HS-27A (cell line): ENCODE measurements at places on chromosomes 2 and 18.

- no peak for DNase-seq
Observed at GRCh38 chr2:235908826-235909225, 259.4 kb downstream of the GBX2 start.

- DNase-seq, result peak; percentile 57
Observed at GRCh38 chr18:23924813-23925212, 89.7 kb upstream of the TTC39C start.

GRCh38 chr2:16653083-16653375, 12.6 kb downstream of the CYRIA start:
- no peak for DNase-seq

DNA sequence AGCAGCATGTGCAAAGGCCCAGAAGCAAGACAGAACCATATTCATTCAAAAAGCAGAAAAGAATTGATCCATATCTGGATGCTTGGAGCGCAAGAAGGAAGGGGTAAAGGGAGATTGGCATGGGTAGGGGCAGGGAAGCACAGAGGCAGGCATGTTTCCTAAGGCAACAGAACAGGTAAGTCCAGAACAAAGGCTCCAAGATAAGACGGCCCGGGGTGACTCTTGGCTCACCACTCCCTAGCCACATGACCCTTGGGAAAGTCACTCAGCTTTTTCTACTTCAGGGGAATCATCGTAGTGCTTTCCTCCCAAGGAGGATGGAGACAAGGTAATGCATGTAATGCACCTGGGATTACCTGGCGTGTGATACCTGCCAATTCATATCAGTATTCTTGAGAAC, 37.7 kb upstream of the ST3GAL5 start:
- no peak for DNase-seq

DNA sequence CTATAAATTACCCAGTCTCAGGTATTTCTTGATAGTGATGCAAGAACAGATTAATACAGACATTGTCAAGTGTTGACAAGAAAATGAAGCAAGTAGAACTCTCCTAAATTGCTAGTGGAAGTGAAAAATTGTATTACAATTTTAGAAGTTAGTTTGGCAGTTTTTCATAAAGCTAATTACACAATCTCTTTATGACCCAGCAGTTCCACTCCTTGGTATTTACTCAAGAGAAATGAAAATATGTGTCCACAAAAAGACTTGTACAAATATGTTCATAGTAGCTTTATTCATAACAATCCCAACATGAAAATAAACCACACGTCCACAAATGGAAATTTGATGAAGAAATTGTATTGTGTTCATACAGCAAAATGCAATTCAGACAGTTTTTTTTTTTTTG, 49.4 kb downstream of the PDE1A start:
- no peak for DNase-seq

DNA sequence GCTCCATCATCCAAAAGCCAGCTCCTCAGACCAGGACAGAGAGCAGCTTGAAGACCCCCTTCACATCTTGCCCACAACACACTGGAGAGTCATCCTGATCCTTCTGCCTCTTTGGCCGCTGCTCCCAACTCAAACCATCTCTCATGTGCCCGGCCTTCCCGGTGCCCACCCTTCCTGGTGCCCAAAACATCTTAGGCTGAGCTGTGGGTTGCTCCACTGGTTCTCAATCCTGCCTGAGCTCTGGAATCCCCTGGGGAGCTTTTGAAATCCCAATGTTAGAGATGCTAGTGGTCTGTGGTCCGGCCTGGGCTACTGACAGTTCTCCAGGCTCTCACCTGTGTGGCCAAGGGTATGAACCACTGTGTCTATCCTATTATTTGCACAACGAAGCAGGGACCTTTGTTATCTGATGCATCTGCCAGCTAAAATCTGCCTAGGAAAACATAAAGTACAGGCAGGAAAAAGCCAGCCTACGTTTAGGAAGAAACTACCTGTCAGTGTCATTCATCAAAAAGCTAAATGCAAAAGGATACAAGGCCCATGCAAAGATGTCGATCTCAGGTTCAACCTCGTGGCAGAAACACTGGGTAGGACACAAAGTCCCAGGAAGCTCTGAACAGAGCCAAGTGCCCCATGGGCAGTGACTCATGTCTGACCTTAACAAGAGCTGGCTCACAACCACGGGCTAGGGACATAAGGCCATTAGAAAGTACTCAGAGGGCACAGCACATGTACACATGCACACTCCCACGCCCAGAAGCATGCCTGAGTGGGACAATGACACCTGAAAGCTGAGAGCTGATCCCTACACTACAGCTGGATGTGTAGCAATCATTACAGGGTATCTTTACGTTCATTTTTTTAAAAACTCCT, 30.8 kb downstream of the TBC1D8 start:
- DNase-seq, result no peak

GRCh38 chr18:8696749-8697211, 8.6 kb upstream of the MTCL1 start:
- no peak for DNase-seq

GRCh38 chr2:33521791-33522281, 45.4 kb downstream of the RASGRP3 start:
- no peak for DNase-seq

DNA sequence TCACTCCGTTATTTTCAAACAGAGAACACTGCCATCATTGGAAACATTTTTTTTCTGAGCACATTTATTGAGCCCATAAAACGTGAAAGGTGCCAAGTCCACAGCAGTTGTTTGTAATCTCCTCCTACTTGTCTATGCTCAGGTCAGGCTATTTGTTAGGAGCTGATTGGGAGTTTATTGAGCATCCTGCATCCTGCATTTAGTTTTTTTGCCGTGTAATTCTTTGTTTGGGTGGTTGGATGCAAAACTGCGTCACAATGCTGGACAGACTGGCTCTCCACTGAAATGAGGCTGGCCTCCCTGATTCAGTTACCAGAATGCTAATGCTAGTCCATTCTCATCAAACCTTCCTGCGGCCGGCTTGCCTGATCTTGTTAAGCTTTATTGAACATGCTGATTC, 71.4 kb downstream of the RAPGEF4 start:
- DNase-seq, result no peak

GRCh38 chr2:145638675-145639074, 1118.8 kb upstream of the ZEB2 start:
- no peak for DNase-seq

DNA sequence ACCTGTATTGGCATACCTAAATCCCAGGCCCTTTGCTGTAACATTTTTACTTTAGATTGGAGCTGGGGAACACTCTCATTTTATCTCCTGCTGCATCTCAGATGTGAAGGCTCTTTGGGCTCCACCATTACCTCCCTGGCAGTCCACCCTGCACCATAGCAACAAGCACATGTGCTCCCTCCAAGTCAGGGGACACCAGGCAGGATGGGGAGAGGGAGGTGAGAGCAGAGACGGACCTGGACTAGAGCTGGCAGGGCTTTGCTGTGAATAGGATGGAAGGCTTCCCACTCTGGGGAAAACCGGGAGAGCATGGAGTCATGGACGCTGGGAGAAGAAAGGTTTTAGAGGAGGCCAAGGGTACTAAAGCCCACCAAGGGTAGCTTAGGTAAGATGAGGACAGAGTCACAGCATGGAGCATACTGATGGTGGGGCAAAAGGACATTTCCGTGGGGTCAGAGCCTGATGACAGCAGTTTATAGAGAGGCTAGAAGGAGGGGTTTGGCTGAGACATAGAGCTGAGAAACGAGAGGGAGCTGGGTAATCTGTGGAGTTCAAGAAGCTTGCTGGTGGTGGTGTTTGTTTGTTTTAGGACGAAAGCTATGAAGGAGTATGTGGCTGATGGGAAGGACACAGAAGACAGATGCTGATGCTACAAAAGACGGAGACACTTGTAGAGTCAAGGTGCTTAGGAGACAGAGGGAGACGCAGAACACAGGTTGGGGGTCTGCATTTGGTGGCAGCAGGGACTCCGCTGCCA, 134.8 kb downstream of the COL6A3 start:
- no peak for DNase-seq

GRCh38 chr18:44556296-44556695, 124.4 kb upstream of the SETBP1 start:
- no peak for DNase-seq

GRCh38 chr18:77677536-77677935, 427.9 kb downstream of the GALR1 start:
- DNase-seq, result no peak

GRCh38 chr18:61199171-61199848, 133.9 kb upstream of the CDH20 start:
- peak; percentile 20 for DNase-seq

GRCh38 chr2:226057914-226058313, 658.4 kb downstream of the NYAP2 start:
- DNase-seq, result no peak

DNA sequence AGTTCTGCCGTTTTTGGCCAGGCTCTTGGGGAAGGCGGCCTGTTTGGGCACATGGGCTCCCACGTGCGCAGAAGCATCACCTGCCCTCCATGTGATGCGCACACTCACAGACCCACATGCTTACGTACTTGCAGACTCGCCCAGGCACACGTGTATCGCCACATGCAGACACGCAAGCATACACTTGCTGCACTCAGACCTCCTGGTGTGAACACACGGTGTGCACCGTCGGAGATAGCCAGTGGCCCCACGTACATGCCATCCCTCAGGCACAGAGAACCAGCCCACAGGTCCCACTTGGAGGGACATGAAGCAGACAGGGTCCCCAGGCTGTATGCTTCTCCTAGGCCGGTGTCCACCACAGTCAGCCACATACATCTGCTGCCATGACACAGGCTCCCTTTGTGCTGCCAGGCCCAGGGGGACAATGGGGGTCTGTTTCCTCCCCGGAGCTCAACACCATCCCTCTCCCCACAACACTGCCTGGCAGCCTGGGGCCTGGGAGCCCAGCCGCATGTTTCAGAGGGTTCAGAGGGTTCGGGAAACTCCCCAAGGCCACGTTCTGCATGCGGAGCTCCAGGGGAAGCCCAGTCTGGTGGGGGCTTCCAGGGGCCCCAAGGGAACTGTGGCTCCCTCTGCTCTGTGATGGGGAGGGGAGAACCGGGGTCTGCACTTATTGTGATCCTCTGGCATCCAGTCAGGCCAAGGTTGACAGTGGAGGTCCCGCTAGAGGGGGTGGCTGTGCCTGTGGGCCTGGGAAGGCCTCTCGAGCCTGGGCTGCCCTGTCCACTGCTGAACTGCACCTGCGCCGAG, 208.1 kb upstream of the HAAO start:
- DNase-seq, result no peak

GRCh38 chr2:235836491-235836911, 331.7 kb downstream of the GBX2 start:
- no peak for DNase-seq

DNA sequence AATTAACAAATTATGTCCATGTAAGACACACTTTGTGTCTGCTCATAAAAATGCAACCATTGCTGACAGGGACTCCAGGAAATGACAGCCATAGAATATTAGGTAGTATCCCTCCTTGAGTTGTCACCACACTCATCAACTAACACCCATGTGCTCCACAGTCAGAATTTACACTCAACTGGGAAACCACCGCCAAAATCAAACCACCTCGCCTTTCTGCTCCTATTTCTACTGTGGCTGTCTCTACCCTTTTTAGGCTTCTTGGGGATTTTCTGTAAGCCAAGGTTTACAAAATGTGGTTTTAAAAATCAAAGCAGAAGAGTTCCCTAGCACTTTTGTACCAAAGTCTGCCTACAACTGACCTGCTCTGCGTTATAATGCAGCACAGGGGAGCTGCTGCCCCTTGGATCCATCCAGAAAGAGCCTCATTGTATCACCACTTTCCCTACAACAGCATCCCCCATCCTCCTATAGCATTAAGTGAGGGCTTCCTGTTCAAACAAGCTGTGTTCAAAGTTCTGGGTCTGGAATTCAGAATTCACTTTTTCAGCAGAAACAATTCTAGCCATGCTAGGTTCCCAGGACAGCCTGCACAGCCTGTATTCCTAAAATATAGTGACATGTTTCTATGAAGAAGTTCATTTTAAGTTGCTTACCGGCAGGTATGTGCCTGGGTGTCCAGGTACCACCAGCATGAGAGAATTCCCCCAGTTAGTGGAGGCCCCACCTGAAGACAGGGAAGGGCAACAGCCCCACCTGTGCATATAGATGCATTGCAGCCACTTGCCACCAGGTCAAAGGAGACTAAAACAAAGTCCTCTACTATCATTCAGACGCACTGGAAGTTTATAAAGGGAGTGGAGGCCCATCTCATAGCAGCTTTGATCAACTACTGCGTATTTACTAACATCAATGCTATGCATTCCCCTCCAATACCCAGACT, 104.3 kb downstream of the MYO5B start:
- DNase-seq, result no peak

- no peak for DNase-seq
Observed at GRCh38 chr2:196591621-196592022, 47.9 kb upstream of the CCDC150 start.

GRCh38 chr2:238240757-238241711, 1.2 kb upstream of the HES6 start:
- DNase-seq, result no peak

- DNase-seq, result no peak
Observed at GRCh38 chr2:101400048-101400447, 12.7 kb upstream of the CREG2 start.

DNA sequence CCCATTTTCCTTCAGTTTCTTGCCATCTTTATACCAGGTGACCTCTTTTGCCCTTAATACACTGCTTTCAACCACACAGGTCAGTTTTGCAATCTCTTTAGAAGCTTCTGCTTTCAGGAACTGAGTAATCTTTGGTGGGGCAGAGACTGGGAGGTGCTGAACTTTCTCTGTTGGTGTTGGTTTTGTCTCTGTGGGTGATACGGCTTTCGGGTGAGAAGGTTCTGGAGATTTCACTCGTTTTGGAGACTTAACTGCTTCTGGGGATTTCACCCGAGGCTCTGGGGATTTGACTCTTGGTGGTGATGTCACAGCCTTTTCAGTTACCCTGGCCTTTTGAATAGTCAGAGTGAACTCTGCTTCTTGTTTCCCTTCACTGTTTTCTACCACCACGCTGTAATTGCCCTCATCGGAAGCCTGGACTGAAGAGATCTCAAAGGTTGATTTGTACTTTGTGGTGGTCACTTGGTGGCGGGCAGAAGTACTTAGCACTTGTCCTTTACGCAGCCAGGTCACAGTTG, 50.4 kb downstream of the PLEKHA3 start:
- no peak for DNase-seq

GRCh38 chr18:79517341-79517740, 121.6 kb downstream of the NFATC1 start:
- DNase-seq, result no peak

- no peak for DNase-seq
Observed at GRCh38 chr2:176193048-176193447, 4.6 kb downstream of the HOXD1 start.

DNA sequence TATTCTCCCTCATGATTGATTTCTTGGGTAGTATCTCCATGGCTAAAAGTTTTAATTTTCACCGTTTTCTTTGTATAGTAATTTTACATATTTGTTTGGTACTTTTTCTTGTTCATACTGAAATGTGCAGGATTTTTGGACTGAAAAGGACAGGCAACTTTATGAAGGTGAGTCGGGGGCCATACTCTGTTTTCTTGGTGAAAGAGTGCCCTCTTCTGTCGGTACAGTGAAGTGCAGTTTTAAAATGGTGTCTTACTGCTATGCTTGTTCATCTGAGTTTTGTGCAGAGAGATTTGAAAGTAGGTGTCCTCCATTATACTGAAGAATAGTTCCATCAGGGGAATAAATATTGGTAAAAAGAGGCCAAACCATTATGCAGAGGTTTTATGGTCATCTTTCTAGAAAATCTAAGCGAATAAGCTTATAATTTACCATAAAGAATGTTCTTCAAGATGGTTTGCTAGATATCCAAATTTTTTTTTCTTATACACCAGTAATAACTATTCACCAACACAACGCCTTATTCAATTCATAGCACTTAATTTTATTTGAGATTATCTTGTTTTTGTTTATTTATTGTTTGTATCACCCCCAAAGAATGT, 8.7 kb upstream of the SERPINB13 start:
- DNase-seq, result peak; percentile 29

- no peak for DNase-seq
Observed at GRCh38 chr2:69122271-69122670, 109.3 kb downstream of the ANTXR1 start.
